ENCODE measurements at places on chromosomes 6 and 20.

DNA sequence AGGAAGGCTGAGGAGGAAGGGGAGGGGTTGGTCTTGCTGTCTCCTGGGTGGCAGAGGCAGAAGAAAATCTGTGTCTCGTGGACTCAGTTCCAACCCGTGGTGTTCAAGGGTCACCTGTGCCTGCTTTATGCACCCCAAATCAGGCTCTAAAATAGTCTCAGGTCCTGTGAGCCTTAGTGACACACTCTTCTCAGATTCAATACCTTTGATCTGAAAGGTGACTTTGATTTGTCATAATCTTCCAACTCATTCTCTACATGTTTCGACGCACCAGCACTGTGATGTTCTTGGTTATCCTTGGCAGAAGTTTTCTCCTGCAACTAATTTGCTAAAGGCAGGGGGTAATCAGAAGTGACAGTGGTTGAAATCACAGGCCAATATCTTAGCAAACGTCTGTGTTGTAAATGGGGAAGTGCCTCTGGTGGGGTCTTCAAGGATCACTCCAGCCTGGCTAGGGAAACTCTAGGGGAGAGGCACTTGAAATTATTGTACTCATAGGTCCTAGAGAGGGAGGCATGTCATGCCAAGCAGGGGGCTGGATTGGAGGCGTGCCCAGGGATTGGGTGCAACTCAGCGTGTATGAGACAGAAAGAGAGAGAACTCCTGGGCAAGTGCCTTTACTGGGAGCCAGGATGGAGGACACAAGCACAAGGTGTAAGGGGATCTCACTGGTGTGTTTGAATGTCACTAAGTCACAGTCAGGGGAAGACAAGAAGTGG is 19.0 kb upstream of the PRND start:
- DNase-seq = no peak

DNA sequence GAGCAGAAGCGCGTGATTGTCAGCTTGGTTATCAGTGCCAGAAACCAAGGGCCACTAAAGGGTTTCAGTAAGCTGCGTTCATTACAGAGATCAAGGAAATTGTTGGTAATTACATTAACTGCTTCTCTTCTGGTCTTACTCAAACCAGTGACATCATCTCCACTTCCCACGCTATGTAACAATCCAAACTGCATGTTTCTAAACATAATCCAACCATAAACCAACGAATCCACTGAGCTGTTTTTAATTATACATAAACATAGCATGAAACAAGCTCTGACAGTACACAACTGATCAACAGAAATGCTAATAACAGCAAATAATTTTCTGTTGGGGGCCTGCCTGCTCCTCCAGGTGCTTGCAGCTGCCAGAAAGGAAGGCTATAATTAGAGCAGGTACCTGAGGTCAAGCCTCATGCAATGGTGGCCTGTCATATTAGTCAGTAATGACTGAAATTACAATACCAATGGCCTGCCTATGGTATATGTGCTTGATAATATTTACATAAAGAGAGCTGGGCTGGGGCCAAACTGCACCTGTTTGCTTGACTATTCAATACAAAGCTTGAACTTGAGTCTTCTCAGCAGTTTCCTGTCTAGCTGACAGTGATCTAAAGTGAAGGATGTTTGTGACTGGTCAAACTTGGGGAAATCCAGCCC is 40.1 kb downstream of the ILRUN start:
- no peak for DNase-seq

DNA sequence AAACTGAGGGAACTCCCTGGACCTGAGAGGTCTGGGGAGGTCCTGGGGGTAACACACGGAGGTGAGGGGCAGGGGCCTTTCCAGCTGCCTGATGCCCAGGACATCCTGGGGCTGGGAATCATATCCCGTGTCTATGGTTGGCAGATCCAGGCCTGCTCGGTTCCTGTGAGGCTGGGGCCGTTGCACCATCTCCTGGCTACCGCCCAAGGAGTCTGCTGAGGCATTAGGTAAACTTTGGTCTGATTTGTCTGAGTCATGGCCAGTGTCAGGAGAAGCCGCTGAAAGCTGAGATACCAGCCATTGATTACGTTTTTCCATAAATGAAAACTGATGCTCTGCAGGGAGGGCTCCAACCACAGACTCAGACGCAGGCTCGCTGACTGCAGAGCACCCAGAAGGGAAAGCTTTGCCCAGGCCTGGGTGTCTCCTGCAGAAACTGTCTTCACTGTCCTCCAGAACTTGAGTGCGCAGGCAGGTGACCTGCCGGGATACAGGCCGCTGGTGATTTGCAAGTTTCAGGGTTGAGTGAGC is 14.2 kb downstream of the TRAF3IP2 start:
- peak; percentile 96 for DNase-seq

DNA sequence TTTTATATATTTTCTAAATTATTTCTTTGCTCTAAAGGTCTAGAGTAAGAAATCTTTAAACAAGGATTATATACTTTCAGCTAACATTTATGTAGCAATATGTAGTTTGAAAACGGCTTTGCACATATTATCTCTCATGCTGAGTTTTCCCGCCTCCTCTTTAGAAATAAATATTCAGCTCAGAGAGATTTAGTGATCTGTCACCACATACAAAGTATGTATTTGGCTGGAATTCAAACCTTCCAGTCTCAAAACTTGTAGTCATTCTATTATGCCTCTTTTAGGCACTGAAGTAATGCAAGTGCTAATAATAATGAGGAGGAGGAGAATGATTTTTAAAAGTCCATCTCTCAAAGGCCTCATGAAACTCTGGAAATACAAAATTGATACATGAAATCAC is 525.0 kb downstream of the GRIK2 start:
- DNase-seq = no peak

DNA sequence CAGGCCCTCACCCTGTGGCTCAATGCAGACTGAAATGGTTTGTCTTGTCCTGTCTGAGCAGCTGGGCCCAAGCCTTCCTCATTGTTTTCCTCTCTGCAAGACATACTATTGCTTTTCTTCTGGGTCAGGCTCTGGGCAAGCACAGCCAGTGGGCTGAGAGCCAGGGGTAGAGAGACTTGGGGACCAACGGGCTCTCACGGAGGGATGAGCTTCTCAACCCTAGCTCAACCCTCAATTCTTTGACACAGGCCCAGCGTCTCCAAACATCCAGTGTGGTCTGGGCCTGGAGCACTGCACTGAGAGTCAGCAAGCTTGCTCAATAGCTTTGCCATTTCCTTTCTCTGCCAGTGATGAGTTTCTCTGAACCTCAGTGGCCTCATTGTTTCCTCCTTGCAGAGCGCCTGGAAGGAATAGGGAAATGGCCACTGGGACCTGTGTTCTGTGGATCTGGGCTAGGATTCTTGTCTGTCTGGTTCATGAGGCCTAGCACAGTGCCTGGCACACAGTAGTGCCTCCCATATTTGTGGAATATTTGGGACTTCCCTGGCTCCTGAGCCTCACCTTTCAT is 9.3 kb downstream of the ANGPT4 start:
- DNase-seq = no peak

- DNase-seq = peak; percentile 21
Measured at GRCh38 chr6:42075159-42075838, 25.0 kb downstream of the TAF8 start.
